ENCODE measurements at places on chromosomes 16 and 17.

GRCh38 chr17:20979792-20980083 is 63.1 kb downstream of the USP22 start:
- no peak for DNase-seq

DNA sequence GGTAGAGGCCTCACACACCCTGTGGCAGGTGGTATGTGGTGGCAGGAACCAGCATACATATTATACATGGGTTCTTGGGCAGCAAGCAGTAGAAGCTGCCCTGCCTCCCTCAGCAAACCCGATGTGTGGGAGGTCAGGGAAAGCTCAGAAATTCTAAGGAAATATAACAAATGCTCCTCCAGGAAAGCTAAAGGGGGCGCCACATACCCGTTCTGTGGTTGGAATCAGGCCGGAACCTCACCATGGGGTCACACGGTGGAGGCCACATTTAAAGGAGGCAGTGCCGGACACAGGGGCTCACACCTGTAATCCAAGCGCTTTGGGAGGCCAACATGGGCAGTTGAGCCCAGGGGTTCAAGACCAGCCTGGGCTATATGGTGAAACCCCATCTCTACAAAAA is 12.4 kb upstream of the KATNB1 start:
- no peak for DNase-seq

GRCh38 chr17:75019710-75020109 is 7.2 kb downstream of the MRPL58 start:
- no peak for DNase-seq

DNA sequence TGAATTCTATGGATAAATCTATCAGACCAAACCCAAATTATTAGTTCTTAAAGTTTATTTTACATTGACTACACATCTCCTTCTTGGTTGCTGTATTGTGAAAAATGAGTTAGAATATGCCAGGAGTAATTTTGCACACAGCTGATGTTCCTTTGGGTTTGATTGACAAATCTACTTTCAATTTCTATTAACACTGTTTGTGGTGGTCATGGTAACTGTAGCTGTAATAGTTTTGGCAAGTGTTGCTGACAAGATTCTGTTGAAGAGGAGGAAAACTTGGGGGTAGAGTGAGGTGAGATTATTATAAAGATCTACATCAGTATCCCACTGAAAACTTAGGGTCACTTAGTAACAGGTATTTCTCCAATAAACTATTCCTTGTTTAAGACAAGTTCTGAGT is 30.3 kb downstream of the MRTFB start:
- no peak for DNase-seq

DNA sequence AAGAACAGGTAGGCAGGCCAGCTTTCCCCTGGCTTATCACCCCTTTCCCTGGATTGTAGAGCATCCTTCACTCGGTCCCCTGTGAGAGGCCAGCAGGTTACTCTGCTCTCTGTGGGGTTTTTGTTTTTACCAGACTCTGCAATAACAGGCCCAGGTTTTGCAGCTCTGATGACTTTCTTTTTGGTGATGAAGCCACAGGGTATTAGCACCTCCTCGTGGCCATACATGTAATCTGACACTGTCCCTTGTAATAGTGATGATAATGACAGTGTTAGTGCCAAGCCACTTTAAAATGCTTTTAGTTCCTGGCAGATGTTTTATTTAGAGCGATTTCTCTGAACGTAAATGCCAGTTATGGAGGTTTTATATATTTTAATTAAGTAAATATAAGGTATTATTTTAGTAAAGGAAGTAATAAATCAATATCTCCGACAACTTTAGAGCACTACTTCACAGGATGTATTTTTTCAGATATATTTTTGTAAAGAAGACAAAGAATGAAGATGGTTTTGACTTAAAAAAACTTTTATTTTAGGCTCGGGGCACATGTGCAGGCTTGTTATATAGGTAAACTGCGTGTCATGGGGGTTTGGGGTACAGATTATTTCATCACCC is 38.0 kb upstream of the CPHXL start:
- peak; percentile 63 for DNase-seq

GRCh38 chr16:46718214-46718613 is 28.8 kb downstream of the ORC6 start:
- no peak for DNase-seq

GRCh38 chr17:80833952-80834892 is 157.4 kb upstream of the CHMP6 start:
- DNase-seq: no peak

GRCh38 chr17:38982858-38983746 is 15.9 kb upstream of the FBXO47 start:
- peak; percentile 56 for DNase-seq

GRCh38 chr17:27247071-27247957 is 46.6 kb upstream of the WSB1 start:
- no peak for DNase-seq

DNA sequence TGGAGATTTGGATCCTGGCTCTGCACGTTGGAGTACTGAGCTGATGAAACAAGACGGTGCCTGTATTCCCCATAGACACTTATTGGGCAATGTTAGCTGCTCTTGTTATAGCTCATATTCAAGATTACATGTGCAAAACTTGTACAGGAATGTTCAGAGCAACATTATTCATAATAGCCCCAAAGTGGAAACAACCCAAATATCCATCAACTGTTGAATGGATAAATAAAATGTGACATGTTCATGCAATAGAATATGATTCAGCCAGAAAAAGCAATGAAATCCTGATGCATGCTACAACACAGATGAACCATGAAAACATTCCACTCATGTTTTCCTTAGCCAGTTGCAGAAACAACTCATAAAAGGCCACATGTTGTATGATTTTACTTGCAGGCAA is 5.7 kb upstream of the SDR42E1 start:
- no peak for DNase-seq

- no peak for DNase-seq
These were observed 325.4 kb downstream of the ZFHX3 start for GRCh38 chr16:72722552-72722951.

GRCh38 chr16:11585460-11586377 is 1.0 kb downstream of the LITAF start:
- DNase-seq: no peak

DNA sequence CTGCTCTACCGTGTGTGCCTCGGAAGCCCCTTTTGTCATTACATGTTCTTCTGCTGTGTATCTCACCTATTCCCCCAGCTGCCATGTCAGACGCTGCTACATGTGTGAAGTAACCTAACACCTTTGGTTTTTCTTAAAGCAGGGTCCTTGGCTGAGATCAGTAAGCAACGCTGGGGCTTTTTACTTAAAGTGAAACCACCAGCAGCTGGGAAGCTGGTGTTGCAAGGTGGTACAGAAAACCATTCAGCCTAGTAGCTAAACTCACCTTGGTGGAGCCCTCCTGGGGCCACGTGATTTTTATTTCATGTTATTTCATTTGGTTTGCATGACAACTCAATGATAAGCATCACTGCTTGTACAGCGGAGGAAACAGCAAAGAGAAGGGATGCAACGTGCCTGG is 62.6 kb downstream of the PLCG2 start:
- DNase-seq: peak; percentile 50

GRCh38 chr17:37438141-37438540 is 31.5 kb downstream of the TADA2A start:
- DNase-seq: no peak
